ENCODE measurements at places on chromosomes 5 and 9. TPM values are rescaled to one million over a fixed set of nuclear protein-coding genes. Genes with fewer than 3 reads are reported as not detected.
A peak's percentile ranks its signal among the peaks of the same experiment; 100 is the strongest.

DNA sequence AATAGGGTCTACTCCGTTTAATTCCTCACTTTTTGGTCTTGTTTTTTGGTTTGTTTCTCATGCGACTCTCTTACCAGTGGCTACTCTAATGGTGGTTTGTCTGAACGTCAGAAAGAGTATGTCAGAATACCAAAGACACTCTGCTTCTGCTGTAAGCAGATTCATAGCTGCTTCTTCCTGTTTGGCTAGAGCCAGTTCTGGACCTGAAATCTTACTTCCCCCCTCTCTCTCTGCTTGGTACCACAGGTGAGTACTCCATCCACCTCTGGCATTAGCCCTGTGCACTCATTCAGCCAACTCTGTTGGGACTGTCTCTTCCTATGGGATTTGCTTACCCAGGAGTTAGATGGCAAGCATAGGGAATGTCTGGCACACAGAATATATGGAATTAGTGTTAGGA is 6.6 kb downstream of the ZCCHC7 start:
- DNase-seq = no peak

GRCh38 chr9:137744632-137745183 is 125.9 kb downstream of the EHMT1 start:
- DNase-seq = no peak

GRCh38 chr9:127237801-127238200 is 26.8 kb upstream of the GARNL3 start:
- DNase-seq = no peak

GRCh38 chr5:138697720-138698360 is 55.4 kb upstream of the CTNNA1 start:
- DNase-seq = no peak

GRCh38 chr5:131475541-131475941 is 159.5 kb downstream of the RAPGEF6 start:
- DNase-seq = no peak

- DNase-seq = no peak
Observed at GRCh38 chr9:21985964-21986667, 8.1 kb downstream of the CDKN2A start.

GRCh38 chr5:144276034-144276822 is 105.6 kb downstream of the KCTD16 start:
- DNase-seq = no peak

Gene RXRA
- total RNA-seq = 54.7 TPM

DNA sequence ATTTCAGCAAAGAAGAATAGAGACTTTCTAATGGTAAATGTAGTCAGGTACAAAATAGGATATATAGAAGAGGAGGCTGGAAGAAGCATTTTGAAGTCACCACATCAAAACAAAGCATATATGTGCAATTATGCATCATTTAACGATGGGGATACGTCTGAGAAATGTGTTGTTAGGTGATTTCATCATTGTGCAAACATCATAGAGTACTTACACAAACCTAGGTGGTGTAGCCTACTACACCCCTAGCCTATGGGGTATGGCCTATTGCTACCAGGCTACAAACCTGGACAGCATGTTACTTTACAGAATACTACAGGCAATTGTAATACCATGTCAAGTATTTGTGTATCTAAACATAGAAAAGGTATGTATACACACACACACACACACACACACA is 28.4 kb downstream of the ELP1 start:
- DNase-seq = no peak

- peak; percentile 55 for DNase-seq
Observed at GRCh38 chr9:16100537-16101091, 547.8 kb downstream of the CCDC171 start.

GRCh38 chr5:38660194-38660668 is 103.8 kb upstream of the LIFR start:
- no peak for DNase-seq

DNA sequence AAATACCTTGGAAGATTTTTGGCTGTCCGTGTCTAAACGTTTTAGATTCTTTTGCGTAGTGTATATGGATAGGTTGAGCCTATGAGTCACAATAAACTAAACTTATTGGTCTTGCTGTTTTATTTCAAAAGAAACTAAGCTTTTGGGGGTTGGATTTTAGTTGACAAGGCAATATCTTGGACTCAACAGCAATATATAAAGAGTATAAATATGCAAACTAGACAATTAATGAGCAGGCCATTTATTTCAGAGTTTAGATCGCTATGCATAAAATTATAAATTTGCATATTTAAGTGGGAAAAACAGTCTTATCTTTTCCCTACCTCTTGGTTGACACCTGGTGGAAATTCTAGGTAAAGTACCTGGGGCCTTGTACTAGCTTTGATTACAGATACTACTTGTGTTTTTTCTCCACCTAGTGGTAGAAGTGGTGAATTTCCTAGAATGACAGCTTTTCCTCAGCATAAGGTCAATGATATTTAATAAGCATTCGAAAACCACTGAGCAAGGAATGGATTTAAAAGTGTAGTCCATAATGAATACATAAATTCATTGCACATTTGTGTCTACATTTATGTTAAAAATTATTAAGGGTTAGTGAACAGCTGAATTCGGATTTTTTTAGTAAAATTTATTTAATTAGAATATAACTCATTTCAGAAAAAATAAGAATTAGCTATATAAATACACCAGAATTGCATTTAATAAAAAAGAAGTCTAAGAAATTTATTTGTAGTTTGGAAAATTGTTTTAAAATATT is 1.7 kb upstream of the ARRDC3 start:
- no peak for DNase-seq

Gene SCAI
- total RNA-seq = 9.0 TPM

DNA sequence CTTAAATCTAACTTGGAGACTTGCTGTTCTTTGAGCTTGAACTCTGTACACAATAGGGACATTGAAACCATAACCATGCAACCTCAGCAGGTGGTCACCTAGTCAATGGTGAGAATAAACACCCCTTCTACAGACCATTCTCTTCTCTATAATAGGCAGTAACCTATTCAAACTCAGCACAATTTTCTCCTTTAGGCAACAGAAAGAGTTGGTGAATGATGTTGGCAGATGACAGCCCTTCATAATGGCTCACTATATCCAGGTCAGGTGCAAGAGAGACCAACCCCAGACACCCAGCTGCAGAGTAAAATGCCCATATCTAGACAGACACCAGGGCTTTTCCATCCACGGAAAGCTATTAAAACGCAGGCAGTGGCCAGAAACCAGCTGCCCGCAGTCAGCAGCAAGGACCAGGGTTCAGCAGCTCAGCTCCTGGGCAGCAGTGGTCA is 106.7 kb downstream of the SERINC5 start:
- DNase-seq = no peak
